Mesenchymal stem cell (in vitro differentiated cells and primary cell): ENCODE measurements at places on chromosomes 1 and 21.
A peak's percentile ranks its signal among the peaks of the same experiment; 100 is the strongest.

GRCh38 chr21:27759091-27759659 lies 792.3 kb upstream of the ADAMTS5 start:
- peak; percentile 5 for DNase-seq

DNA sequence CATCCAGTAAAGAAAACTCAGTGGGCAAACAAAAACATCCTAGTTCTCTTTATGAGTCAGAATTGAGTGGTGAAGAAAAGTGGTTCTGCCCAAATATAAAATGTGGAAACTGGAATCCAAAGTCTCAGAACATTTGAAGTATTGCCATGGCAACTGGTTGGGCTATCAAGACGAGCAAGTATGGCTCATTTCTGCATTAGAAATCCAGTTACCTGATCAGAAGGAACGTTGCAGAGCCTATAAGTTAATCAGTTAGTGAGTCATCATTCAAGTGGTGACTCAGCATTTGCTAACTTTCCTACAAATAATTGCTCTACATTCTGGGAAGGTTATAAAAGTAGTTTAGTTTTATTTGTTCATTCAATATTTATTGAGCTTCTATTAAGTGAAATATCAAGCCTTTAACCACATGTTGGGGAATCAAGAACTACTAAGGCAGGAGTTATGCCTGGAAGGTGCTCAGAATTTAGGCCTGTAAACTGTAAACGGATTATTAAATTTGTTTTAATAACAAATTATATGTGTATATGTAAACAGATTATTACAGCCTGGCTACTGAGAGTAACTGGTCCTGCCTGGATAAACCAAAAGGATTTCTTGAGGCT lies 104.3 kb downstream of the PAPPA2 start:
- DNase-seq, result peak; percentile 21

DNA sequence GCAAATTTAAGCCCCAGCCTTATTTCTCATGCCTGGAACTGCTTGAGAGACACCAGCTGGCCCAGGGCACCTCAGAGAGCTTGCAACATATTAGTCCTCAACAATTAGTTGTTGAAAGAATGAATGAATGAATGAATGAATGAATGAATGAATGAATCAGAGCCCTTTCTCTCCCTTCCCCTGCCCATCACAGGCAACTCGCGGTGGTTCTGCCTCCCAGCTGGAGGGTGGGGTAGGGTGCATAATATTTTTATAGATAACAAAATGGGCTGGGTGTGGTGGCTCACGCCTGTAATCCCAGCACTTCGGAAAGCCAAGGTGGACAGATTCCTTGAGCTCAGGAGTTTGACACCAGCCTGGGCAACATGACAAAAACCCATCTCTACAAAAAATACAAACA lies 110.1 kb downstream of the CCDC185 start:
- DNase-seq, result no peak

DNA sequence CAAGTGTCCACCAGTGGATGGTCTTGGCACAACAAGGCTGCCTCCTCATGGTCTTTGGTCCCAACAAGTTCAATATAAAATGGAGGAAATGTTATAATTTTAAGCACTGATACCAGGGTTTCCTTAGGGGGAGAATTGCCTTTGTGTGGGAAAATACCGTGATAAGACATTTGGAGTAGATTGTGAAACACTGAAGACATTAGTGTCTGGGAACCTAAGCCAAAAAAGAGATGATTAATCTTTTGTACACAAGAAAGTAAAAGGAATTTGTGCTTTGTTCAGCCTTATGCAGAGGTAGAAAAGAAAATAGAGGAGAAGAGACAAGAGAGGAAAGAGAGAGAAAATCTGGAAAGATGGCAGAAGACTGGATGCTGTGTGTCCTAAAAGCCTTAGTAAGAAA lies 36.1 kb downstream of the ST6GALNAC3 start:
- DNase-seq, result no peak

GRCh38 chr21:15241997-15242736 lies 177.4 kb upstream of the NRIP1 start:
- no peak for DNase-seq

- DNase-seq, result peak; percentile 72
Observed at GRCh38 chr1:55337801-55338447, 122.8 kb upstream of the USP24 start.

DNA sequence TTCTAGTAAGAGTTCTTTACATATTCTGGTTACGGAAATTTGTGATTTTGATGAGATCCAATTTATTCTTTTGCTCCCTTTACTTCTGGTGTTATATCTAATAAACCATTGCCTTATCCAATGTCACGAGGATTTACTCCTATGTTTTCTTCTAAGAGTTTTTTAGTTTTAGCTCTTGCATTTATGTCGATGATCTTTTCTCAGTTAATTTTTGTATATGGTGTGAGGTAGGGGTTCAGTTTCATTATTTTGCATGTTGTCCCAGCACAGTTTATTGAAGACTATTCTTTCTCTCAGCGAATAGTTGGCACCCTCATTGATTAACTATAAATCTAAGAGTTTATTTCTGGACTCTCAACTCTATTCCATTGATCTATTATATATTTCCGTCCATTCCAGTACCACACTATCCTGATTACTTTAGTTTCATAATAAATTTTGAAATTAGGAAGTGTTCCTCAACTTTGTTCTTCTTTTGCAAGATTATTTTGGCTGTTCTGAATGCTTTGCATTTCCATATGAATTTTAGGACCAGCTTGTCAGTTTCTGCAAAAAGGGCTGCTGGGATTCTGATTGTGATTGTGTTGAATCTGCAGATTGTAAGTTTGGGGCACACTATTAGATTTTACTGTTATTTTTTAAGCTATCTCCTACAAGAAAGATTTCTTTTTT lies 4.0 kb downstream of the KDM1A start:
- DNase-seq, result no peak

DNA sequence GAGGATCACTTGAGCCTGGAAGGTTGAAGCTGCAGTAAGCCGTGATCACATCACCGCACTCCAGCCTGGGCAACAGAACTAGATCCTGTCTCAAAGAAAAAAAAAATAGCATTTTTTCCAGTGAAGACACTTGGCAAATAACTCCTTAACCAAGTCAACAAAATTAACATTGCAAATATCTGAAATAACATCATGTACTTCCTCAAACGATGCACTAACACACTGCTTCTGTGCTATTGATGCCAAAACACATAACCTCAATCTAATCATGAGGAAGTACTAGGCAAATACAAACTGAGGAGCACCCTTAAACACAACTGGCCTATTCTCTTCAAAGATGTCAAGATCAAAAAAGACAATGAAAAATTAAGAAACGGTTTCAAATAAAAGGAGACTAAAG lies 32.3 kb downstream of the PABPC4 start:
- no peak for DNase-seq

DNA sequence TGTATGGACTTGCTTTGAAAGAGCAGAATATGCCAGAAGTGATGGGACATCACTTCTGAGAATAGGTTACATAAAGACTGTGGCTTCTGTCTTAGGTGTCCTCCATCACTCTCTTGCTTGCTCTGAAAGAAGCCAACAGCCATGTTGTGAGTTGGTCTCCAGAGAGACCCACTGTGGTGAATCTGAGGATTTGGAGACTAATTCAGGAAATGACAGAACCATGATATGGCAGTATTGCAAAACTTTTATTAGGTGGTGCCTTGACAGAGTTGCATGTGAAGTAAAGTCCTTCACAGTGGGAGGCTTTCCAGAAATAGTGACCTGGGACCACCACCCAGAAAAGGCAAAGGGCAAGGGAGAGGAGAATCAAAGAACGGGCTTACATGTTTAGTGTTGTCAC lies 628.6 kb downstream of the KCNT2 start:
- DNase-seq, result no peak

DNA sequence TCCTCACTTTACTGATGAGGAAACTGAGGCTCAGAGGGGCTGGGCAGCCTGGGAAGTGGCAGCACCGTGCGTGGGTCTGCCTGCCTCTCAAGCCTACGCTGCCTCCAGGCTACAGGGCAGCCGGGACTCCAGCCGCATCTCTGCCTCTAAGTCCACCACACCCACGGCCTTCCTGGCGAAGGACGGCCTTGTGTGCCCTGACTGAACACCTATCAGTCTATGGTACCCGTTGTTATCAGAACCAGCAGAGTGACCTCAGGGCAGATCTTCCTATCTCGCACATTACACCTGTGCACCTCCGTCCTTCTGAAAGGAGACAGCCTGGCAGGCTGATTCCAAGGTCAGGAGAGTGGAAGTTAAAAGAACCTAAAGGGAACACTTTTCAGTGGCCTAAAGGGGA lies 35.7 kb upstream of the SLC30A1 start:
- no peak for DNase-seq

DNA sequence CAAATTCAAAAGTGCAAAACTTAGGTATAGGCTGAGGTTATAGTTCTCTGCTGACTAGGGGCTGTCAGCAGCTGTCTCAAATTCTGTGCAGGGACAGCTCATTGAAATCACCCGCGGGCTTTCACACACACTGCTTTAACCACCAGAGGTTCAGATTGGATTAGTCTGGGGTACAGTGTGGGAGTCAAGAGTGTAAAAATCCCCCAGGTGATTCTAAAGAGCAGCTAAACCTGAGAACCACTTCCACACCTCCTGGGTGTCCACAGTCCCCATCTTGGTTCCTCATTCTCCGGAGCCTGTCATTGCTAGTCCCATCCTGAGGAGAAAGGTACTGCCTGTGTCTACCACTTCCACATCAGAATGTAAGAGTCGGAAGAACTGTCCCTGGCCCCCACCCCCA lies 9.9 kb upstream of the TDRD10 start:
- no peak for DNase-seq

GRCh38 chr1:17673329-17674072 lies 81.6 kb upstream of the ACTL8 start:
- no peak for DNase-seq

DNA sequence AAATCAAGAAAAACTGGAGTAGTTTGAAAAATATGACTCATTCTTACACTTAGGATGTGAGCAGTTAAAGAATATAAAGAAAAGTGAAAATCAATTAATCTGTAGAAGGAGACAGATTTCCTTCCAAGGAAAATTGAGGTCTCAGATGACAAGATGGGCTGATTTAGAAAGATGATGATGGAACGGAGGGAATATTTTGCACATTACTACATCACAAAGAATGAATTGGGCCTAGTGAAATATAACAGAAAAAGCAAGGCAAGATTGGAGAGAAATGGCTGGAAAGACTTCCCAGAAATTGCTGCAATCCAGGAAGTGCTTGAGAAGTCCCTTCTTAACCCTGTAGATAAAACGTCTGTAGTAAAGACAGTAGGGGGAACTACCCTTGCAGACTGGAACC lies 169.1 kb upstream of the SYT6 start:
- DNase-seq, result no peak

DNA sequence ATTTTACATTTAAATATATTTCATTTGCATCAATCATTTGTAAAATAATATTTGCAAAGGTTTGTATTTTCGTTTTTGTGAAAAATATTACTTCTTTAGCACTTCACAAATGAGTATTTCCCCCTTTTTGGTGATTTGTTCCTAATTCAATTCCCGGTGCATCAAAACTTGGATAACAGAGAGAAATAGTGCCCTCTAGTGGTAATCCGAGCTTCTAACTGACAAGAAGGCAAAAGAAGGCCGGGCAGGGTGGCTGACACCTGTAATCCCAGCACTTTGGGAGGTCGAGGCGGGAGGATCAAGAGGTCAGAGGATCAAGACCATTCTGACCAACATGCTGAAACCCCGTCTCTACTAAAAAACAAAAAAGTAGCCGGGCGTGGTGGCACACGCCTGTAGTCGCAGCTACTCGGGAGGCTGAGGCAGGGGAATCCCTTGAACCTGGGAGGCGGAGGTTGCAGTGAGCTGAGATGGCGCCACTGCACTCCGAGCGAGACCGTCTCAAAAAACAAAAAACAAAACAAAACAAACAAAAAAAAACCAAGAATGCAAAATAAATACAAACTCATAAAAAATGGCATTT lies 137.7 kb downstream of the COL11A1 start:
- peak; percentile 65 for DNase-seq

- no peak for DNase-seq
Observed at GRCh38 chr1:32954168-32954567, 10.4 kb downstream of the RNF19B start.

- DNase-seq, result no peak
Observed at GRCh38 chr1:70583522-70583921, 172.5 kb downstream of the CTH start.

DNA sequence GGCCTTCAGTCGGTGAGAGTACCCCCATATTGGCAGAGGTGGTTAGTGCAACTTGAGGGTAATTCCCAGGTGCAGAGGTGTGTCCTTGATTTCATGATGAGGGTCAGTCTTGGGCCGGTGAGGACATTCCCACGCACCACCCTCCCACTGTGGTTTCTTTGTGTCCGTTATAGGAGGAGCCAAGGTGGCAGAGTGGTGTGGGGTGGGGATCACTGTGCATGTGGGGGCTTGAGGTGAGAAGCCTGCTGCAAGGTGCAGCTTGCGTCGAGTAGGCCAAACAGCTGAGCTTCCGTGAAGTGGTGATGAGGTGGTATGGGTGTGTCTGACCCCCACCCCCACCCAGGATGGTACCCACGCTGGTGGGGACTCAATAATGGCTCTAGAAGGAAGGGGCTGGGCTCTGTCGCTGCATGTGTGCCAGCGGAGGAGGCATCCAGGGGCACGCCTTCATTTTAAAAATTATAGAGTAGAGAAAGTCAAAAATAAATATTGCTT lies 6.2 kb downstream of the PTPRF start:
- no peak for DNase-seq

- peak; percentile 78 for DNase-seq
Observed at GRCh38 chr1:2311184-2312032, 79.9 kb downstream of the MORN1 start.

DNA sequence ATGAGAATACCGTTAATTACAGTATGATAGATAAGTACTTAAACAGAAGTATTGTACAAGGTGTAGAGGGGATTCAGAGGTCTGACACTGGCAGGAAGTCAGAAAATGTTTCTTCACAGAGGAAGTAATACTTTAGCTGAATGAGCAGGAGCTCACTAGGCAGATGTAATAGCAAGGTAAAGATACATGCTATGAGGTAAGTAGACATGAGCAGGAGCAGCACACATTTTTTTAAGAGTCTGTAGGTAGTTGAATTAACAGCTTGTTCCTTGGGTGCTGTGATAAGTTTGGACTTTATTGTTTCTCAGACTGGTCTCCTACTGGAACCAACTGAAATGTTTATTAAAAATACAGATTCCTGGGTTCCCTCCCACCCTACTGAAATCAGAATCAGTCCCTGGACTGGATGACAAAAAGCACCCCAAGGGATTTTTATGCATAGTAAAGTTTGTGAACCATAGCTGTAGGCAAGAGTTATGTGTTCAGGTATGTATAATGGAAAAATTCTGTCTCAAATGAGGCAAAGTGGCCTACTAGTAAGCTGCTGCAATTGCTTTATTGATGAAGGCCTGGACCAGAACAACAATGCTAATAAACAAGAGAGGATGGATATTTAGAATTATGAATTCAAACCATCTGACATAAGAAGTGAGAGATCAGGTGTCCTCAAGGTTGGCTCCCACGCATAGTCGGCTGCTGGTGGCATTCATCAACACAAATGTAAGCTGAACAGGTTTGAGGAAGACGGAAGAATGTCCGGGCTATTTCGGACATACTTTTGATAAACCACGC lies 902 bp downstream of the AP4B1 start:
- DNase-seq, result no peak
